ENCODE measurements at places on chromosomes 3 and 15.

DNA sequence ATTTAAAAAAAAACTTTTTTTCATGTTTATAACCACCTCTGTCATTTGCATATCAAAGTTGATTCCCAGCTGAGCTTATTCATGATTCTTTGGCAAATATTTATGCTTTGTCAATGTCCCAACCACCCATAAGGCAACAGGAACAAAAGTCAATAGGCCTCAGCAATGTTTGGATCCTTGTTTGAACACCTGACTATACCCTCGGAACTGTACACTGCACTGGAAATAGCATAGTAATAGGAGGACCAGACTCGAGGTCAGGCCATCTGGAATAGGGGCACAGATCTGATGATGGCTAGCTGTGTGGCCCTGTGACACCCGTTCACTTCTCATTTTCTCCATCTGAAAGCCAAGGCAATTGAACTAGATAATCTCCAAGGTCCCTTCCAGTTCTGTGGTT, 301.7 kb upstream of the ATP11B start:
- DNase-seq, result no peak

- no peak for DNase-seq
Observed at GRCh38 chr15:69089258-69089657, 71.2 kb upstream of the GLCE start.

DNA sequence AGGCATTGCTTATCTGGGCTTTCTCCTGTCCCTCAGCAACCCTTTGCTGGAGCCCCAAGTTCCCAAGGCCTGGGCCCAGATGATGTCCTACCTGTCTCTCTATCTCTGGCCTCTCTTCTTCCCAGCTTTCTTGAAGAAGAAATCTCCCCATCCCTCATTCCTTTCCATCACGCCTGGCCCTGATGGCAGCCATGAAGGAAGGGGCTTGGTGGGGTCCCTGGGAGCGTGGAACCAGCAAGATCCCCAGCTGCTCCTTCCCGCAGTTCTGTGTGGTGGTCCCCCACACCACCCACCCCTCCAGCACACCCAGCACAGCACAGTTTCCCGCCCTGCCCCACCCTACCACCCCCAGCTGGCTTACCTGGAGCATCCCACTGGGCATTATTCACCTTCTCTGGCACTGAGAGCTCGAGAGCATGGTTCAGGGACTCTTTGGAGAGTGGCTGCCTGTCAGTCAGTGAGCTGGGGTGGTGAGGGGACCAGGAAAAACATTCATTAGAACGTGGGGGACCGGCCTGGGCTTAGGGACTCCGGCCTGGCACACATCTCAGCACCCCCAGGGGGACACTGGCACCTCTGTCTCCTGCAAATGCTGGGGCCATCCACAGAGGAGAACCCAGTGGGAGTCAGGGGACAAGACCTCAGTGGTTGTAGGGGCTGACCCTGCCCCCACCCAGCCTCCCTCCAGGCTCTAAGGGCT, 26.6 kb downstream of the ACSBG1 start:
- DNase-seq, result no peak

GRCh38 chr3:160637086-160637485, 39.9 kb upstream of the ARL14 start:
- no peak for DNase-seq

GRCh38 chr3:24154013-24154695, 209.1 kb downstream of the NR1D2 start:
- DNase-seq, result no peak

DNA sequence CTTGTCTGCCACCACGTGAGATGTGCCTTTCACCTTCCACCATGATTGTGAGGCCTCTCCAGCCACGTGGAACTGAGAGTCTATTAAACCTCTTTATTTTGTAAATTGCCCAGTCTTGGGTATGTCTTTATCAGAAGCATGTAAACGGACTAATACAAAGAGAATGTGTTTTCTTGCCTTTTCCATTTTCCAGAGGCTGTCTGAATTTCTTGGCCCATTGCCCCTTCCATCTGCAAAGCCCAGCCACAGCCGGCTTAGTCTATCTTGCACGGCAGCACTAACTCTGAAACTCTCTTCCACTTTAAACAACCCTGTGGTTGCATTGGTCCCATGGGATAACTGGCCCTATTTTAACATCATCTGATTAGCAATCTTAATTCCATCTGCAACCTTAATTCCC, 215.3 kb downstream of the LRTM1 start:
- DNase-seq, result no peak

DNA sequence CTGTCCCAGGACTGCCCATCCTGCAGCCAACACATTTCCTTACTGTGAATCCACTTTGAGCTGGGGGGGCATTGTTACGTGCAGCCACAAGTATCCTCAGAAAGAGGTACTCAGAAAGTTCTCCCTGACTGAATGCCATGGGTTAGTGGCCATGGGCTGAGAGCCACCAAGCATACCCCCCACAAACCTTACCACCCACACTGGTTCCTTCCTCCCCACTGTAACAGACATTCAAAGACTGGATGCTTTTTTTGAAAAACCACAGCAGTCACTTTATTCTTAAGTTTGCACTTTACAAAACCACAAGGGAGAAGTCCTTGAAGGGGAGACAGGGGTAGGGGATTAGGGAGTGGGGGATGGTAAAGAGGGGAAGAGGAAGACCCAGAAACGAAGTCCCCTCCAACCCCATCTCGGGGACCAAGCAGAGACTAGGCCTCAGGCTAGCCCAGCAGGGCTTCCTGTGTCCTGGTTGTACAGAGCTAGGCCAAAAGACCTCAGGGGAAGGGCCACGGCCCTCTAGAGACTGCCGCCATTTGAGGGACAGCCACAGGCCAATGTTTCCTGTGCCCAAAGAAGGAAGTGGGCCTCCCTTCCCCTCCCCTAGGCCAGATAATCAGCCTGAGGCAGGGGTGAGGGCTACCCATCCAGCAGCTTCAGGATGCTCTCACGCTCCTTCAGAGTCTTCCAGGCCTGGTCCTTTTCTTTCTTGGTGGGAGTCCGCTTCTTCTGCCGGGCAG, 10.1 kb upstream of the CAMK1 start:
- DNase-seq, result peak; percentile 26

DNA sequence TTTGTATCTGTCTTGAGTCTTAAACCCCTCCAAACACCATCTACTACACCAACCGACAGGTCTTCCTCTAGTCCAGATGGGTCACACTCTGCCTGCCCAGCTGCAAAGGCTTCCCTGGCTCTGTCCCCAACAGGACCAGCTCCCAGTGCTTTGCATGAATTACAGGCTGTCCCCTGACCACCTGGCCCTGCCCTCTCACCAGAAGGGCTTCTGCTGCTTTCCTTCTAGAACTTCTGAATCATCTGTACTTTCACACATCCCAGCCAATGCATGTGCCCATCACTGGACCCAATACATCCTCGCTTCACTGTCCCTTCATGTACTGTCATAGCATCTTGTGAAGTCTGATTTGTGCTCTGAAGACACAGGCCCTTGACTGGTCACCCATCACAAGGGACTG, 53.6 kb downstream of the HOMER2 start:
- no peak for DNase-seq

GRCh38 chr3:77134769-77135168, 94.9 kb downstream of the ROBO2 start:
- DNase-seq, result no peak

GRCh38 chr15:89822951-89823711, 8.5 kb upstream of the ANPEP start:
- no peak for DNase-seq

GRCh38 chr15:61537337-61537736, 308.2 kb upstream of the RORA start:
- DNase-seq, result no peak

DNA sequence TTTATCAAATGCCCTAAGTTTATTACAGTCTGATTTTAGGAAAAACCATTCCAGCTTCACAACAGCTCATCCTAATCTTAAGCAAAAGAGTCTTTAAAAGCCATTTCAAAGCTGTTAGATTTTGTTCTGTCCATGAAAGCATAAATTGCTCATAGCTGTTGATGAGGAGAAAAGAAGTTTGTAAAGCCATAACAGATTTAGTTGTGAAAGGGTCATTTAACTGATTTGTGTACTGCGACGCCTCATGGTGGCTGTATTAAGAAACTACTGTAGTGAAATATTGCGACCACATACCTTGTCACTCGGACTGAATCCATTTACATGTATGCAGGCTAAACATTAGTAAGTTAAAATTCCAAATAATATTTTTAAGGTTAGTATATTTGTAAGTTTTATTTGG, 20.9 kb downstream of the BBX start:
- DNase-seq, result no peak

All from stimulated activated CD8-positive, alpha-beta memory T cell treated with anti-CD3 and anti-CD28 coated beads, Interleukin-4, amount 100 ng/mL, for 24 hours (primary cell).